Omental fat pad (tissue), 4 donors: ENCODE measurements at places on chromosomes 12 and 14.

- DNase-seq: no peak
Measured at GRCh38 chr12:132046561-132046960, 96.8 kb downstream of the EP400 start.

- DNase-seq: no peak
Measured at GRCh38 chr12:67080637-67081036, 188.5 kb upstream of the CAND1 start.

DNA sequence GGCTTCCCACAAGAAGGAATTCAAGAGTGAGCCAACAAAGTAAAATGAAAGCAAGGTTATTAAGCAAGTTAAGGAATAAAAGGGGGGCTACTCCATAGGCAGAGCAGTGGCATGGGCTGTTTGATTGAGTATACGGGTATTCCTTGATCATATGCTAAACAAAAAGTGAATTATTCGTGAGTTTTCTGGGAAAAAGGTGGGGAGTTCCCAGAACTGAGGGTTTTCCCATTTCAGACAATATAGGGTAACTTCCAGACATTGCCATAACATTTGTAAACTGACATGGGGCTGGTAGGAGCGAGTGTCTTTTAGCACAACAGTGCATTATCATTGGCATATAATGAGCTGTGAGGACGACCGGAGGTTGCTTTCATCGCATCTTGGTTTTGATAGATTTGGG lies 2.0 kb upstream of the BCL2L14 start:
- no peak for DNase-seq

- no peak for DNase-seq
Measured at GRCh38 chr12:116517431-116518045, 41.6 kb upstream of the MAP1LC3B2 start.

DNA sequence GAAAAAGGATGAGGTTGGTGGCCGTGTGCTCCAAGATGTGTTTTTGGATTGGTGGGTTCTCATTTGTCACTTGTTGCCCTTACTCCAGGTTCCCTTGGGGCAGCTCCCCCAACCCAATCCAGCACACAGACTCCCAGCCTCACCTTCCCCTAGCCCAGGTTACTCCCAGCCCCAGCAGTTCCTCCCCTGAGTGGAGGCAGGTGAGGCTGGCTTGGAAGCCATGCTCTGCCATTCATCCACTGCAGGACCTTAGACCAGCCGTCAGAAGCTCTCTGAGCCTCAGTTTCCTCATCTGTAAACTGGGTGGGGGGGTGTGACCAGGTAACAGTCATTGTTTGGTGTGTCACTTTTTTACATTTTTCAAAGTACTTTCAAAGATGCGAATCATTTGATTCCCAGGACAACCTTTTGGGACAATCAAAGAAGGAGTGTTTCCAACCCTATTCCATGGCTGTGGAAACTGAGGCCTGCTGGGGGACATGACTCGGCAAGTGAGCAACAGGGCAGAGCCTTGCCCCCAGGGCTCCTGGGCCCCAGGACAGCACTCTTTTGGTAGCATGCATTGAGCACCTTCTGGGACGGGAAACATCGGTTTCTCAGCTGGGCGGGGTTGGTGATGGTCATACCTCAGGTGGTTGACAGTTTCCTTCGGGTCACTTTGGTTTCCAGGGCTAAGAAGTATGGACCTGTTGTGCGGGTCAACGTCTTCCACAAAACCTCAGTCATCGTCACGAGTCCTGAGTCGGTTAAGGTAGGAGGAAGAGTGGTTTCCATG lies 7.2 kb downstream of the CYP46A1 start:
- DNase-seq: no peak

- no peak for DNase-seq
Measured at GRCh38 chr14:83044001-83044400, 1510.3 kb upstream of the SEL1L start.

GRCh38 chr14:32201816-32202490 lies at the start of gene RNU6-7:
Gene RNU6-7 (plus strand): TSS chr14:32202045.
- DNase-seq: no peak

GRCh38 chr14:56243110-56243509 lies 124.9 kb downstream of the PELI2 start:
- DNase-seq: no peak

GRCh38 chr14:89534902-89535685 lies 118.1 kb upstream of the FOXN3 start:
- no peak for DNase-seq

DNA sequence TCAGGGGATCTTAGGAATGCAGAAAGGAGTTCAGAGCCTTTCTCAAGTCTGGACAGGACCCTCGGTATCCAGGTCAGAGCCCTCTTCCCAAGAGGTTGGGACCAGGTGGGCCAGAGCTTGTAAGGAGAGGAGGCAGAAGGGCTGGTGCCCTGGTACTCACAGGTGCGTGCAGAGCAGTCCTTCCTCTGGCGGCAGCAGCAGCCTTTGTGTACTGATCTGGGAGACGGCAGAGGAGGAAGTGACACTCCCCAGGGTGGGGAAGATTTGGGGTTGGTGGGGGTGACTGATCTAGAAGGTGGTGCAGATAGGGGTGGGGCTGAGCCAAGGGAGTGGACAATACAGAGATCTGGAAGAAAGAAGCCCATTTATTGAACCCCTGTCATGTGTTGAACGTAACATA lies at the start of gene ITGB7:
TSS of gene ITGB7 (minus strand) at position 210 of the 400 bp plus-strand sequence. CDS start 6,808 bp downstream, outside the sequence.
- DNase-seq: no peak

DNA sequence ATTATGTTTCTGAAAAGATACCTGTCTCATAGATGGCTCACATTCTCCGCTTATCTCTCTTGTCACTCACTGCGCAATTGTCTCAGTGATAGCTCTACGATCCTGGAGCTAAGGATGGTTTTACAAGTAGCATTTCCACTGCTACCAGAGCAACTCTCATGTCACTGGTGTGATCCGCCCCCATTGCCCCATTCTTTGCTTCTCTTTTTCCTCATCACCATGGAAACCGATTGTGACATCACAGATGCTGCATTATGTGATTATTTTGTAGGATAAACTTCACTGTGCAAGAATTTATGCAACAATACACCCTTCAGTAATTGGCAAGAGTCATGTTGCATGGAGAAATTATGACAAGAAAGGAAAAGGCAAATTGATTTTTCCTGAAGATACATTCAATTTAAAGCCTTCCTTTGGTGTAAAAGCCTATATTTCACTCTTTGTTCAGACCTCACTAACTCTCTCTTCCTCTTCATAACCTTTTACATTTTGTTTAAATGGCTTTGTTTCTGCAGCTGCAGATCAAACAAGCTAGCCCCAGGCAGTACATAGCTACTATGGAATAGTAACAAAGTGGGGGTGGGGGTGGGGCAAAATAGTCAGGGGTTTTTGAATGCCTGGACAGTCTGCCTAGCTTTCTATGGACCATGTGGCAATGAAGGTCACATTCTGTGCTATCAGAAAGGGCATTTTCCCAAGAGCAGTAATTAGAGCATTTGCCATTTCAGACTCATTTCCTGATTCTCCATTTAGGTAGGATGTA lies 539.8 kb downstream of the NRXN3 start:
- DNase-seq: no peak

DNA sequence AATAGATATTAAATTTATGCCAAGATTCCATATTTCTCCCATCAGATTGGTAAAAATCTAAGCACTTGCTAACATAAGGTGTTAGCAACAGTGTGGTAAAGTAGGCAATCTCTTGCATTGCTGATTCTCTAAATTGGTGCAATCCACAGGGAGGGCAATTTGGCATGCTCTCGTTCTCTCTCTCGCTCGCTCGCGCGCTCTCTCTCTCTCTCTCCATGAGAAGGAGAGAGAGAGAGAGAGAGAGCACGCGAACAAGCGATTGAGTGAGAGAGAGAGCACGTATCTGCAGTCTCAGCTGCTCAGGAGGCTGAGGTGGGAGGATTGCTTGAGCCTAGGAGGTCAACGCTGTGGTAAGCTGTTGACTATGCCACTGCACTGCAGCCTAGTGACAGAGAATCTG lies 25.9 kb downstream of the PSEN1 start:
- DNase-seq: no peak

DNA sequence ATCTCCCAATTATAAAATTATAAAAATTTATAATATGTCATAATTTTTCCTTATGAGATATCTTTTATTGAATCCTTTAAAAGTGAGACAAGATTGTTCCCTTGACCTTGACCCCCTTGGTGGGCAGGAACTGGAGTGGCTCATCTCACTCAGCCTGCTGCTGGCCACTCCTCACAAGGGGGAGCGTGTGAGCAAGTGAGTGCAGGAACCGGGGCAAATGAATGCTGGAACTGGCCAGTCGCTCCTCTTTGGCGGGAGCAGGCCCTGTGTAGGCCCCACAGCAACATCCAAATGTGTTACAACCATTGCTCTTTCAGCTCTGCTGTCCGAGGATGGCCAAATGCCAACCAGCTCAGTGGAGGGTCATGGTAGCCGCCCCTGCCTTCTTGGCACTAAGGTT lies 178.8 kb downstream of the ETNK1 start:
- no peak for DNase-seq

- DNase-seq: no peak
Measured at GRCh38 chr12:81080431-81080983, 2.6 kb downstream of the ACSS3 start.

- no peak for DNase-seq
Measured at GRCh38 chr12:75481774-75482173, 1.2 kb downstream of the GLIPR1 start.

- DNase-seq: no peak
Measured at GRCh38 chr12:15868186-15868585, 14.0 kb upstream of the STRAP start.
